ENCODE measurements at places on chromosomes 1 and 21.

DNA sequence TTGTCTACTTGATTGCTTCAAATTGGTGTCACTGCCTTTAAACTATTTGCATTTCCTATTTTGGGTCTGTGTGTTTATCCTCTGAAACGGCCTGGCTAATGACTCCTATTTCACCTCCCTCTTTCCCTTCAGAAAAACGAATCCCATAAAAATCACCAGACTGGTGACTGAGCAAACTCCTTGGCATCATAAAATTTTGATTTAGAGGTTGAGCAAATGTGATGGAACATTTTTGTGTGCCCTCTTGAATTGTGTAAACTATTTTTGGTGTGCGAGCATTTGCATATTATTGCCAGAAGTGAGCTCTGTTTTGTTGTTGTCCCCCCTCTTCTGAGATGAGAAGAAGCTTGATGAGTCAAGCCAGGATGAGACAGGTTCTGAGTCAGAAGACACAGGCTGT lies 316.1 kb downstream of the AJAP1 start:
- DNase-seq = no peak

DNA sequence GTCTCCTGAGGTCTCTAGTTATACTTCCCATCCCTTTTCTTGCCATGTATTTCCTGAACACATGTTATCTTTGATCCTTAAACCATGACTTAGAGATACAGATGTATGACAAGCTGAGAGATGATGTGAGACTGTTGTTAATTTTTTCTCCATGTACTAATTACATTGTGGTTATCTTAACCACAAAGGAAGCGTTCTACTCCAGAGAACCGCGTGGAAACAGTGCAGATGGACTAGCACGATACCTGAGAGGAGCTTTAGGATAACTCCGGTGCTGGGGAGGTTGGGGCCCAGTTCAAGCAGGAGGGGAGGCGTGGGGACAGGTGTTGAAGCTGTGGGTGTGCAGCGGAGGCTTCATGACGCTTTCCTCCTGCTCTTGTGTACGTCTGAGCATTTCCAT lies 17.5 kb downstream of the PDE9A start:
- no peak for DNase-seq

DNA sequence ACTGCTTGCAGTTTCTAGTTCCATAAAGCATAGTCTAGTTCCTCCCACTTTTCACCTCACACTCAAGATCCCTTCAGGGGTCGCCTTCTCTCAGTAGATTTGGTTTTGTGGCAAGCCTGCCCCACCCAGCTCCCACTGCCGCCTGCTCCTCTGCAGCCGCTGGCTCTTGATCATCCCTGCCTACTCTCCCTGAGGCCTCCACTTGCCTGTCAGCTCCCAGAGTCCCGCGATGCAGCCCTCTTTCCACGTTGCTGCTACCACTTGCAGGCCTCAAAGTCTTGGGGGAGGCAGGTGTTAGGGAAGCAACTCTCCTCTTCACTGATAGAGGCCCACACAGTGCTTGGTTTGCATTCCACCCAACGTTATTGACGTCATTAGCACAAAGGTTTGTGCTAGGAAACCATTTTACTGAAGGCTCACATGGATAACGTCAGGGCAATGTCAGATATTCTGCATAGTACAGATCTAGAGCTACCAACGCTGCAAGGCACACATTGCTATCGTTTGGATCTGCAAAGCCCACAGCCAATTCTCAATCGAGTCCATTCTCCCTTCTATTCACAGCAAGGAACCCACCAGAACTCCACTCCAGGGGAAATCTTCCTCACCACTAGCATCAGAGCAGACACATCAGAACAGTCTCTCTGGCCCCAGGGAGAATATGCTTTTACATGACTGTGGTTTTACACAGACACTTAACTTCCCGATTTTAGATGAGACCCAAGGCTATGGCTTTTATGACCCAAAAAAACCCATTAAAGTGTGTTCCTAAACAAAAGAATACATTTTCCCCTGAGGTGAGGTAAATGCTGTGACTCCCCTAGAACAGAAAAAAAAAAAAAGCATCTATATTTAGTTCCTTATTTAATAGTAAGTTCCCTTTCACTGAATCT lies 519.5 kb upstream of the CAMK1G start:
- no peak for DNase-seq

DNA sequence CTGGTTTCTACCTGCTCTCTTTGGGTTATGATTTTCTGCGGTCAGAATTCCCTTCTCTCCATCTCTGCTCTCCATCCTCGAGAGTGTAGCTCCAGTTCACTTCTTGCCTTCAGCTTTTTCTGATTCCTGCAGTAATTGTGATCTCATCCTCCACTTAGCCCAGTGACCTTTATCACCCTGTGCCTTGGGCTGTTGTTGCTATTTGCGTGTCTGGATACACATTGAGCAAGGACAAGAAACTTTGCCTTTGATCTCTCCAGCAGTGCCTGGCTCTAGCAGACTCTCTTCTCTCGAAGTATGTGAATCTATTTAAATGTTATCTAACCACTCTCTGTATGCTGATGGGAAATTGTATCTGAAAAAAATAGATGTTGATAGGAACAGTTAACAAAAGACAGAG lies 76.4 kb upstream of the MARK1 start:
- no peak for DNase-seq

DNA sequence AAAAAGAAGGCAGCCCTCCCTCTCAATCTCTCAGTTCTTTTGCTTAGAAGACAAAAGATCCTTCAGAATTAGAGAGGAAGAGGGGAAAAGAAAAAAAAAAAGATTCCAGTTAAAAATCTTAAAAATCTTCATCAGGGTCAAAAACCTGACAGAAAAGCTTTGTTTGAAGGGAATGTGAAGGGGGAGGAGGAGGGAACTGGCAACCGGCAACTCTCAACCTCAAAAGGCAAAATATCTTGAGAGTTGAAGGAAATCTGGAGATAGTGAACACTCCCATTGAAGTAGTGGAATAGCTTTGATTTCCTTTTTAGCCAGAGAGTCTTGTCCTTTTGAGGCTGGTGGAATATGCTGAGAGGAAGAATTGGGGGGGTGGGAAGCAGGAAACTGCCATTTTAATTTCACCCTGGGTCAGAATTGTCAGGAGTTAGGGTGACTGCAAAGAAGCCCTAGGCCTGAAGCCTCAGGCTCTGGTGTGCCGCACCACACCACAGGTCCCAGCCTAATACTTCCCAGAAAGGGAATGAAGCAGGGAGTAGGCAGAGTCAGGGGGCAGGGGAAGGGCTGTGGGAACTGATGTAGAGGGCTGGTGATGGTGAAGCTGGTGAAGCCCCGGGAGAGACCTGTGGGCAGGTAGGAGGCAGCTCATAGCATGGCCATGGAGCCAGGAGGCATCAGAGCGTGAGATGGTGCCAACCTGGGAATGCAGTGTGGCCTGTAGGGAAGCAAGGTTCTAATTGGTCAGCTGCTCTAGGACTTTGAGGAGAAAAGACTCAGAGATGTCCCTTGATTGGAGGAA lies 24.6 kb downstream of the KIRREL1 start:
- DNase-seq = no peak

GRCh38 chr1:197841883-197842553 lies 60.4 kb upstream of the C1orf53 start:
- DNase-seq = no peak

GRCh38 chr1:147377263-147378246 lies 135.1 kb downstream of the CHD1L start:
- no peak for DNase-seq

- no peak for DNase-seq
These were observed 26.8 kb upstream of the LRIF1 start for GRCh38 chr1:110990541-110990940.

- no peak for DNase-seq
These were observed 124.4 kb downstream of the BEND5 start for GRCh38 chr1:48652334-48652733.

DNA sequence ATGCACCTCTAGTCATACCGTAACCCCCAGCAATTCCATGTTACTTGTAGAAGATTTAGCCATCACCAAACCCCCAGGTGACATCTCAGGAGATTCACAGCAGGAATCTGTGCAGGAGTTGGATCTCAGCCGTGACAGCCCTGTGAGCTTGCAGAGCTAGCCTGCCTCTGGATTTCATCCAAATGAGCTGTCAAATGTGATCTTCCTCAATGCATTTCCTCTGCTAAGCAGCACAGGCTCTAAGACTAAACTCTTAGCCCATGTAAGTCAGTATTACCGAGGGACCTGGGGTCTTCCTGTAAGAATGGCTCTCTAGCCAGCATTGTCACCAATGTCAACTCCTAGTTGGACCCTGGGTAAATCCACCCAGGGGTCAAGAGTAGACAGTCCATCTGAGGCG lies 41.7 kb downstream of the UMODL1 start:
- DNase-seq = no peak

- DNase-seq = no peak
These were observed 13.3 kb downstream of the MFAP2 start for GRCh38 chr1:16967095-16967575.

DNA sequence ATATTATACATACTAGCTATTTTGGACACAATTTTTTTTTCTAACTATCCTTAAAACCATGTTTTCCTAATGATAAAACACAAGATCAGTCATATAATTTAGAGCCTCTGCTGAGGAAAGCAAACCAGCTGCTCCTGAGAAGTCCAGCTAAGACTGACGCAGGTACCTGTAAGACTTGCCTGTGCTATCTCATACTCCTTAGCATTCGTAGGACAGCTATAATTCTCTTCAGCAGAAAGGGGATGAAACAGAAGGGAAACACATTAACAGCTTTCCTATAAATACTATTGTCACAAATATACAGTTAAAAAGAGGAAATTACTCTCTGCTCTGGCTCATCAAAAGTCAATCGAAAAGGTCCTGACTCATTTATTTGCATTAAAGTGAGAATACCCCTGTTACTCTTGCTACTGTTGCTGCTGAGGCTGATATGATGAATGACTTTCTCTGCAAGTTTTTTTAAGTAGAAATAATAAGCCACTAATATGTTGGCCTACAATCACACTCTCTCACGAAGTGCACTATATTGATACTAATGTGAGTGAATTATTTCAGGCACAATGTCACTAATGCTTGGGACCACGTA lies 757.1 kb downstream of the KCNT2 start:
- no peak for DNase-seq
